Neural crest cell (in vitro differentiated cells): ENCODE measurements at places on chromosomes 7 and 10.

DNA sequence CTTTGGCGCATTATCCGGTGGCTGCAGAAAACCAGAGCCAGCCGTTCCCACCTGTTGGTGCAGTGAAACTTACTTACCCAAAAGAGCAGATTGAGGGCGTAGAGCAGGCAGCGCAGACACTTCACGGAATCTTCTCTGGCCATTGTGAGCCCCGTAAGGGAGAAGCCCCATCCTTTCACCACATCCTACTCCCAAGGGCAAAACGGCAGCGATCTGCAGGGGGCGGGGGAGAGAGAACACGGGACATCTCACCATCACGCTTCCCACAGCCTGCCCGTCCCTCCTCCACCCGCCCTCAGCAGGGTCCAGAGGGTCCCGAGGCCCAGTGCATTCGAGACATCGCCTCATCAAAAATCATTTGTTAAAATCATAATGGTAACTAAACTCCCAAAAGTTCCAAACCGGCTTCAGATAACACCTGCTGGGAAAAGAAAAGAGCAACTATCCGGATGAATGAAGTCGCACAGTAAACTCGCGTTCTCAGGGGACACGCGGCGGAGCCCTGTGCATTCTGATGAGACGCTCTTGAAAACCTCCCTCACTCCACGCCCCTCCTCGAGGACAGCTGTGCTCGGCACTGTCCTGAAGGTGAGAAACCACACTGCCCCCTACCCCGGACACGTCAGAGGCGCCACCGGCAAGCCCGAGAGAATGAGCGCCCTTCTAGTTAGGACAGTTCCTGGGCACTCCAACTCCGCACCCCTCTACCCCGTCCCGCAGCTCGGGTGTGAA is 1.2 kb downstream of the TSPAN12 start:
- DNase-seq = peak; percentile 60

DNA sequence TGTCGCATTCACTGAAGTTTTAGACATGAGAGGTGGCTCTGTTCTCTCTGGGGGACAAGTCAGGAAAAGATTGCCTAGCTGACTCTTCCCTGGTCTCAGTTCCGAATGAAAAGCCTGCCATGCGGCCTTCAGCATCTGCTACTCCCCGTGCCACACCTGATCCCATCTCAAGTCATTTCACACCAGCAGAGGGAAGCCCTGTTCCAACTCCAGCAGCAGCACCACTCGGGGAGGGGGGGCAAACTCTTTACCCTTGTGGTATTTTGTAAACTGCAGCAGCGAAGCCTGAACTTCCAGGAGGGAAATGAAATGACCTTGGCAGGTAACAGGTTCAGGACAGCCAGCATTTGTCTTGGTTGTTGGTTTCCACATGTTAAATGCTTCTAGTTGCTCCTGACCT is 13.8 kb downstream of the LRRC4 start:
- no peak for DNase-seq

- no peak for DNase-seq
Measured at GRCh38 chr7:155972651-155973390, 160.6 kb upstream of the SHH start.

DNA sequence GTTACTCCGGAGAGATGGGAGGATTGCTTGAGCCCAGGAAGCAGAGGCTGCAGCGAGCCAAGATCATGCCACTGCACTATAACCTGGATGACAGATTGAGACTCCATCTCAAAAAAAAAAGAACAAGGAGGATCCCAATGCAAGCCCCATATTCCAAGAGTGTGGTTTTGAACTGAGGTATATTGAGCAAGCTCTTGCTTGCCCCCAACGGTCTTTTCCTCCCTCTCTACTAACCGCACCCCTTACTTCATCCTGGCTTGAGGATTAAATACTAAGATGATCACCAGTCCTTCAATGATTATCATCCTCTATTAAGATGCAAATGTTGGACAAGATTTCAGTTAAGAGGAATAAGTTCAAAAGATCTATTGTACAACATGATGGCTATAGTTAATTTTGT is 12.5 kb upstream of the SRGN start:
- DNase-seq = no peak
